ENCODE measurements at places on chromosomes 16 and 17.

- no peak for DNase-seq
Measured at GRCh38 chr17:51636291-51636690, 375.9 kb downstream of the UTP18 start.

- DNase-seq, result no peak
Measured at GRCh38 chr17:46768540-46768870, 50.0 kb downstream of the WNT3 start.

DNA sequence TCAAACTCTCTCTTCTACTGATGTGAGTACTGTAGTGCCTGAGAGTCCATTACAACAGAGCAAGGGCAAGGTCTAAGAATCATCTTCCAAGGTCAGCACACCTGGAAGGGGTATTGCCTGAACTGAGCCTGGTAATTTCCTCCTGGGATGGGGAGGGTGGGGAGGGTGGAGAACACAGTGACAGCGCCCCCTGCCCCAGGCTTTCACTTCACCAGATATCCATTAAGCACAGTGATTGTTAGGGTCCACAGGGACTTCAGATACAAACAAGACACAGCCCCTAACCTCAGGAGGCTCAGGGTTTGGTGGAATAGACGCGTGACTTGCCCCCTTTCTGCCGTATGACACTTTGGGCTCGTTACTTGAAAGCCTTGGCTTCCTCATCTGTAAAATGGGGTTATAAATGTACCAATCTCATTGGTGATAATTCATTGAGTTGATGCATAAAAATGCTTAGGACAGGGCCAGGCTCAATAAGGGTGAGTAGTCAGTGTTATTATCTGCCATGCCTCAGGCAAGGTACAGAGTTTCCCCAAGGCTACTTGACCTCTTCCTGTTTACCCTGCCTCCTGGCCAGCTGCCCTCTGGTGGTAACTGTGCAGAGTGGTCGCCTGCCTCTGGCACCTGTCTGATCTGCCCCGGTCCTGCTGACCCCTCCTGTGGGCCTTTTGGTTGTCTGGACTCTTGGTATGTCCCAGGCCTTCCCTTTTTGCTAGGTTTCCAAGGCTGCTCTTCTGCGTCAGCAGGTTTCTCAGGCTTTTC lies 13.1 kb upstream of the BRD7 start:
- no peak for DNase-seq

DNA sequence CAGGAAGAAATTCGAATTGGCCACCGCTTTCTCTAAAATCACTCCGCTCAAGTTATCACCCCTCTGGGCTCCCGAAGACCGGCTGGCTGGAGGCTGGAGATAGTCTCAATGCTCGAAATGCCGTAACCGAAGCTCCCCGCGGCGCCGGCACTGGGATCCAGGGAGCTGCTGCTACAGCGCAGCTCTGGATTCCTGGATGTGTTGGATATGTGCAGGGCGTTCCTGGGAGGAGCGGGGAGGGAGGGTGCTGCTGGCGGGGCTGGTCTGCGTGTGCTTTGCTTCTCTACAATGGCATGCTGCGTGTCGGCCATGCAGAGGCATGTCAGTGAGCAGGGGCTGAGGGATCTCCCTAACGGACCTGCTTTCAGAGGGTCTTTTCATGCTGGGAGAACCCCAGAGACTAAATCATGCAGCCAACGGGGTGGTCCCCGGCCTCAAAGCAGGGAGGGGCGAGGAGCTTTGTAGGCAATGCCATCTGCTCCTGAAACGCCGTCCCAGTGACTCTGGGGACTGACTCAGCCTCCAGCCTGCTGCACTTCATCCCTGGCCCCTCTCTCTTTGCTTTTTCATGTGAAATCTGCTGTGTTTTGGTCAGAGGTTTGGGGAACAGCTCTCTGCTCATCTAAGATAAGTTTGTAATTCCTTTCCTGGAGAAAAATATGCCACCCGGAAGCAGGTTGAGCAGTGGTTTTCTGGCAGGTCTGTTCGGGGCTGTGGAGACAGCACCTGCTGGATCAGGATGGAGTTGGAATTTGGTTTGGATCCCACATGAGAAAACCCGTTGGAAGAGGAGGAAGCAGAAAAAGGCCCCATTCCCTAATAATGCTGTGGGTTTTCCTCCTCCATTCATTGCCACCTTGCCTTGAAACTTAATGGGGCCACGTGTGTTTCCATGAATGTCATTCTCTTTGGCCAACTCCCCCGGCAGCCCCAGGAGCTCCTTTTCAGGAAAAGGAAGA lies 311.4 kb downstream of the SEC14L1 start:
- DNase-seq, result peak; percentile 87

GRCh38 chr16:89482150-89482816 lies 8.1 kb downstream of the ANKRD11 start:
- DNase-seq, result peak; percentile 30

GRCh38 chr16:10967986-10968385 lies 23.6 kb downstream of the CLEC16A start:
- DNase-seq, result no peak

DNA sequence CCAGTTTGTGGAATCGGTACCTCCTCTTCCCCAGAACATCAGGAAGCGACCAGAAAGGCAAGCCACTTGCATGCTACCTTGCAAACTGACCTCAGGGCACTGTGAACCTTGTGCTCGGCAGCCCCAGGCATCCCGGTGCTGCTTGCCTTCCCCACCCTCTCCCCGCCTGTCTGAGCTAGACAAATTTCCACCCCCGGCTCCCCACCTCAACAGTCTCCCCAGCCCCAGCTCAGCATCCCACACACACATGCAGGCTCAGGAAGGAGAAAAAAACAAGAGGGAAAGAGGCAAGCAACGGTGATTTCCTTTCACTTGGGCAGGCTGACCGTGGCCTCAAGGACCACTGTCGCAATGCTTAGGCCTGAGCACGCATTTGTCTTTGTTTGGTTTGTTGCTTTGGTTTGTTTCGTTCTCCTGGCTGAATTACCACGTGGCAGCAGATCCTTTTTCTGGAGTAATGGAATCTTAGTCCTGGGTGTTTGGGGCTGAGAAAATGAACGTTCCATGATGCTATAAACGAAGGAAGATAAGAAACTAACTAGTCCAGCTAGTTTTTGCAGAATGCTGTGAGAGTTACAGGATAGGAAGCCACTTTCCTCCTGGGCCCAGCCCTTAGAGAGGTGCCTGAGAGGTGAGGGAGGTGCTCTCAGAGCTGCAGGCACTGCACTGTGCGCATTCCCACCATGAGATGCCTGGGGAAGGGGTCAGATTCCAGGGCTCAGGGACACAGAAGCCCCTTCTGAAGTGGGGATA lies 27.9 kb downstream of the SDK2 start:
- no peak for DNase-seq

DNA sequence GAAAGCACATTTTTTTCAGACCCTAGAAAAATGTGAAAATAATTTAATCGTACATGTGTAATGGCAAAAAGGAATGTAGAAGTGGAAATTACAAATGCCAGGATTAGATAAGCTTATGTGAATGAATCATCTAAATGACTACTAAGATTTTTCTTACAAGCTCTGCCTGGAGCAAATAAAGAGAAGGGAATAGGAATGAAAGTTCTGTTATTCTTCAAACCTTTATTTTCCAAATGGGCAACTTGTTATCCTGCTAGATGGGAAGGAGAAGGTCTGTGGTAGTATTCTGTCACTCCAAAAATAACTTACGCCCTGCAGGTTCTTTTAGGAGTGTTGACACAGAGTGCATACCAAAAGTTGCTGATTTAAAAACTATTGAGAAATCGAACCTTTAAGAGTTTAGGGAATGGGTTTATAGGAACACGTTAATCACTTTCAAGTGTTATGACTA lies 9.7 kb downstream of the CTCF start:
- no peak for DNase-seq

DNA sequence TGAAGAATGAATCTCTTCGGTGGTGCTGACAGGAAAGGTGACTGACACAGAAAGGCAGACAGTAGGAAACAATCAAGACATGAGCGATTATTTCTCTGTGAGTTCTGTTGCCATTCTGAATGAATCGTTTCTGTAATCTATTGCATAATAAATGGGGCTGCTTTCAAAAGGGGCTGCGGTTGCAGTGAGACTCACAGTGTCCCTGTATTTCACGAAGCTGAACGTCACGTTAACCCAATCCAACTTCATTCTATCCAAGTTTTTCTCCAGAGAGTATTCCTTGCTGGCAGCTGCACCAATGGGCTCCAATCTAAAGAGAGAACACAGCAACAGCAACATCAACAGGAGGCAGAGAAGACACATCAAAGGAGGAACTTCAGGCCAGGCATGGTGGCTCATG lies 75.4 kb downstream of the DNAH3 start:
- no peak for DNase-seq

DNA sequence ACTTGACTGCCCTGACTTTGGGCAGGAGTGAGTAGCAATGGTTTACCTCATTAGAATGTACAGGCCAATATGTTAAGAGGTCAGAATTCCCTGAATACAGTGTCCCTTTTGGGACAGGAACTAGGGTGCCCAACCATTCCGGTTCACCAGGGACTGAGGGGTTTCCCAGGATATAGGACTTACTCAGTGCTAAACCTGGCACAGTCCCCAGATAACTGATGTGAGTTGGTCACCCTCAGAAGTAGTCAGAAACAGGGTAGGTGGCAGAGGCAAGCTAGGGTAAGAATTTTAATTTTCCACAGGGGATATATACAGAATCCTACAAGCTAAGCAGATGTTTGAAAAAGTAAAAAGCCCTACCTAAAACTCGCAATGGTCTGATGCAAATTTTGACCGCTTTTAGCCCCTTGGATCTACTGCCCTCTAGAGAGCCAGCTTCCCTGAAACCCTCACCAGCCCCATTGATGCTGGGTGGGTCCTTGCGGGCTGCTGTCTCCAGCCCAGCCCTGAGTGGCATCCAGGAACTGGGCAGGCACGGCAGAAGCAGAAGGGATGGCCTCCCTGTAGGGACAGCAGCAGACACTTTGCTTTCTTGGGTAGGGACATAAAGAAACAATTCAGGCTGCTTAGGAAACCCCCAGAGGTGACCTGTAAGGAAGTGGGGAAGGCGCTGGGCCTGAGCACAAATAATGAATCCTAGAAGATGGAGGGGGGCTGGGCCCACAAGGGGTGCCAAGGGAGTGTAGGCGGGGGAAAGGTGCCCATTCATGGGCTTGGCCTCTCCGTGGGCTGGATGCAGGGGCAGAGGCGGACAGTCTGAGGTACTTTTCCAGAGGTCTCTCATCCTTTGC lies 434.8 kb downstream of the SLC39A11 start:
- no peak for DNase-seq

GRCh38 chr17:8392274-8392673 lies 5.4 kb downstream of the RNF222 start:
- no peak for DNase-seq

- DNase-seq, result no peak
Measured at GRCh38 chr17:39650121-39650579, 13.2 kb downstream of the STARD3 start.

Measured in Right ventricle myocardium superior (tissue), 1 donor.